ENCODE measurements at places on chromosomes 3 and 15. TPM values are rescaled to one million over a fixed set of nuclear protein-coding genes. Genes with fewer than 3 reads are reported as not detected.
A peak's percentile ranks its signal among the peaks of the same experiment; 100 is the strongest.

- DNase-seq: no peak
These were observed 128.9 kb upstream of the CFAP20DC start for GRCh38 chr3:59178698-59179097.

DNA sequence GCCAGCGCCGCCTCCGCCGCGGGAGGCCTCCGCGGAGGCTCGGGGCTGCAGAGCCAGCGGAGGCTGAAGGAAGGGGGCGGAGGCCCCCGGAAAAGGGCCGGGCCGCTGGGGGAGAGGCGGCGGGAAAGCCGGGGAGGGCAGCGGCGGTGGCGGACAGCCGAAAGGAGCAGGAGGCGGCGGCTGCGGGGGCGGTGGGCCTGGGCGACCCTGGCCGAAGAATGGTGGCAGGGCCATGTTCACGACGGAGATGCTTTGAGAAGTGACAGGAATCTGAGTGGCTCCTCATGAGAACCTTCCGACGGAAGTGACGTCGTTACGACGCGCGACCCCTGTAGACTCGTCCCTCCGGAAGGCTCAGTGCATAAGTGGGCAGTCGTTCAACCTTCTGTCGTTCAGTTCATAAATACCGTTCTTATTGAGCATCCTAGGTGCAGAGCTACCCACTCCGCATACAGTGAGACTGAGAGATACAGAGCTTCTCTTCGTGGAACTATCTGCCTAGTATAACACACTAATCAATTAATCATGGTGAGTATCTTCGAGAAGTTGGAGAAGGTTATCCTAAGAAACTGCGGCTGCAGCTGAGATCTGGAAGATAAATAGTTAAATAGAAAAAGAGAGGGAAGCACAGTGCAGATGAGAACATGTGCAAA, at the start of gene PDCD7:
Gene PDCD7, minus strand, starts transcription at position 261 of the 653 bp plus-strand sequence. Its CDS starts 27 bp downstream, at position 234.
- DNase-seq: peak; percentile 75

GRCh38 chr3:4512895-4513616, 19.9 kb downstream of the ITPR1 start:
- no peak for DNase-seq

DNA sequence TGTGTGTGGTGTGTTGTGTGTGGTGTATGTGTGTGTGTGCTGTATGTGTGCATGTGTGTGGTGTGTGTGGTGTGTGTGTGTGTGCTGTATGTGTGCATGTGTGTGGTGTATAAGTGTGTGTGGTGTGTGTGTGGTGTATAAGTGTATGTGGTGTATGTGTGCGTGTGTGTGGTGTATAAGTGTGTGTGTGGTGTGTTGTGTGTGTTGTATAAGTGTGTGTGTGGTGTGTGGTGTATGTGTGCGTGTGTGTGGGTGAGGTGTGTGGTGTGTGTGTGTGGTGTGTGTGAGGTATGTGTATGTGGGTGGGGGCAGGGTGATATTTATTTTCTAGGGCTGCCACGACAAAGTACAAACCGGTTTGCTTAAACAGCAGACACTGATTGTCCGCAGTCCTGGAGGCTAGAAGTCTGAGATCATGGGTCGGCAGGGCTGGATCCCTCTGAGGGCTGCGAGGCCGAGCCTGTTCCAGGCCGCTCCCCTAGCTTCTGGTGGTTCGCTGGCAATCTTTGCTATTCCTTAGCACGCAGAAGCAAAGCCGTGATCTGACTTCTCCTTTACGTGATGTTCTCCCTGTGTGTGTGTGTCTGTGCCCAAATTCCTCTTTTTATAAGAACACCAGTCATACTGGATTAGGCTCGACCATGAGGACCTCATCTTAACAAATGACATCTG, 160.2 kb downstream of the XXYLT1 start:
- DNase-seq: no peak

DNA sequence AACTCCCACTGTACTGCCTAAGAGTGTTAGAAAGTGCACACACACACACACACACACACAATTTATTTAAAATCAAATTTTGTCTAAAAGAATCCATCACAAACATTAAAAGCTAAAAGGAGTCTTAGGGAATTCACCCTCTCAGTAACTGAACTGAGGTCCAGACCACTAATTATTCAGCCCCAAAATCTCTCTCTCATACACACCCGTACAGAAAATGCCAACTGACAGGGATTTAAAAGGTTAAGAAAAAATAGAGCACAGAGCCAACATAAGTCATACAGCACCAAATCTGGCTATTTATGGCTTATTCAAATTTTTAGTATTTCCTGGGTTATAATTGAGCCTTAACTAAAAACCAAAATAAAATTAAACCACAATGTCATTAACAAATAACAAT, 20.7 kb downstream of the GBE1 start:
- DNase-seq: no peak

DNA sequence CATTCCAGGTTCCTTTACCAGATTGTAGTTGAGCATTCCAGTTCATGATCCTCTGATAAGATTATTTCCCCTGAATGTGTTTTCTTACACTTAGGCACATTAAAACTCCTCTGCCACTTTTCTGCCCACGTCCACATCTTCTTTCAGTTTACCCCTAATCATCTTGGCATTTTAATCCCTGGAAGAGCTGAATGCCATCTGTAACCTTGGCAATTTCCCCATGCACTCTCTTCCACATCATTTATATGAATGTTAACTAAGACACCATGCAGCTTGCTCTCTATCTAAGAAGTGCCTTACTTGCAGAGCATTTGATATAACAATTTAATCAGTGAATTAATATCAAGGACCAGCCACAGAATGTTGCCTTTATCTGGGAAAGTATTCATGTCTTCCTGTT, 25.8 kb downstream of the TIMP4 start:
- DNase-seq: no peak

DNA sequence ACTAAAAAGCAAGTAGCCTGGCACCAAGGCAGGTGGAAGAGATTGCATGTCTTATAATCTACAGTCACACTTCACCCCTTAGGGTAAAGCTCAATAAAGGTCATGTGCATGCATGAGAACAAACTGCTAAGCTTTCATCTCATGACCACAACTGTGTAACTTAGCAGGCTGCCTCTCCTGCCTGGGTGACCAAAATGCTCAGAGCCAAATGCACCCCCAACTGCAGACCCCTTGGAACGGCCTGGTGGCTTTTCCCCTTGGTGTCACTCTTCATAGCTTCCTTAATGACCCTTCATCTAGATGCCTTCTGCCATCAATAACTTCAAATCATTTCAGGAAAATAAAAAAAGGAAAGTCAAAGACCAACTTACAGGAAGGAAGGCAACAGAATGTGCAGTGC, 88.1 kb downstream of the ADAMTS17 start:
- no peak for DNase-seq

GRCh38 chr3:55524565-55525244, 37.6 kb upstream of the WNT5A start:
- no peak for DNase-seq

The FANCD2 gene
- 12.9 TPM for total RNA-seq

- DNase-seq: peak; percentile 93
These were observed at the start of gene U2SURP for GRCh38 chr3:143001369-143002082. TSS of gene U2SURP (plus strand) at chr3:143001570. CDS start at chr3:143001629, 59 bp downstream.

DNA sequence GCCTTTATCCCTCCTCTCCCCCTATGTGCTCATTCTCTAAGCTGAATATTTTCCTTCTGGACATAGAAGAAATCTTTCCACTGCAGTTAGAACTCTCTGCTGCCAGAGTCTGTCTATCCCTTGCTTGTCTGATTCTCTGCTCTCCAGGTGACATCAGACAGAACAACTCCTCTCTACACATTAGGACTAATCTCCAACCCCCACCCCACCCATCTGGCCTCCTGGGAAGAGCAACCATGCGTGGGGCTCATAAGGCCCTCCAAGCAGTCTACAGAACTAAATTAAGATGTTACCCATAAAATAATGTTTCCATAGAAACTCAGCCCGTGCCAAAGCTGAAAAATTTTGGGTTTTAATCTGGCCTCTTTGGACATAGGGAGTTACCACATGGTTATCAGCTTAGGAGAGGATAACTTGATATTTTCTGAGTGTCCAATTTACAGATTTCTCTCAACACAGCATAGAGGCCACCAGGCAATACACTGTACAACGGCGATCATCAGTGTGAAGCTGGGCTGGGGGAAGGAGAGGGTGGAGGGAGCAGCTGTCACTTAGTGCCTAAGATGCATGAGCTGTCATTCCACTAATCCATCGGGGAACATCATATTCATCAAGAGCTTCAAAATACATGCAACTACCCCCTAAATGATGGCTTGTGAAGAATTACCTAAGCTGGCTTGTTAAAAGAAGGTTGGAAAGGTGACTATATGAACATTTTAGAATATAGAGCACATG, 199.4 kb downstream of the CLSTN2 start:
- DNase-seq: no peak

DNA sequence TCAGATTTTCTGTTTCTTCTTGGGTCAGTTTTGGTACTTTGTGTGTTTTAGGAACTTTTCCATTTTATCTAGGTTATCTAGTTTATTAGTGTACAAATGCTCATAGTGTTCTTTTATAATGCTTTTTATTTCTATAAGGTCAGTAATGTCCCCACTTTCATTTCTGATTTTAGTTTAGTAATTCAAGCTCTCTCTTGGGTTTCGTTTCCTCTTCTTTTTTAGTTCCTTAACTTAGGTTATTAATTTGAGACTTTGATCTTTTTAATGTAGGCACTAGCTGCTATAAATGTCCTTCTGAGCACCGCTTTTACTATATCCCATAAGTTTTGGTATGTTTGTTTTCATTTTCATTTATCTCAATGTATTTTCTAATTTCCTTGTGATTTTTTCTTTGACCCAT, 27.0 kb upstream of the CD200R1L start:
- no peak for DNase-seq

DNA sequence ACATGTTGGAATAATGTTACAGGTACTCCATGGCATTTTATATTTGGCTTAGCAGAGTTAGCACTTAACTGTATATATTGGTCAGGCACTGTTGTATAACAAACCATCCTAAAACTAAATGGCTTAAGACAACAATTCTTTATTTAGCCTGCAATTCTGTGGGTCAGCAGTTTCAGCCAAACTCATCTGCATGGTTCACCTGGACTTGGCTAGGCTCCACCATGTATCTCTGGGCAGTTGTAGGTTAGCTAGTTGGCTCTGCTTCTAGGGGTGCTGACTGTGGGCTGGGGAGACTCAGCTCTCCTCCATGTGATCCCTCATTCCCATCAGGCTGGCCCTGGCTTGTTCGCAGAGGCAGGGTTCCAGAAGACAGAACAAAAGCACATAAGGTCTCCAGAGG, 34.4 kb downstream of the RARB start:
- DNase-seq: no peak

DNA sequence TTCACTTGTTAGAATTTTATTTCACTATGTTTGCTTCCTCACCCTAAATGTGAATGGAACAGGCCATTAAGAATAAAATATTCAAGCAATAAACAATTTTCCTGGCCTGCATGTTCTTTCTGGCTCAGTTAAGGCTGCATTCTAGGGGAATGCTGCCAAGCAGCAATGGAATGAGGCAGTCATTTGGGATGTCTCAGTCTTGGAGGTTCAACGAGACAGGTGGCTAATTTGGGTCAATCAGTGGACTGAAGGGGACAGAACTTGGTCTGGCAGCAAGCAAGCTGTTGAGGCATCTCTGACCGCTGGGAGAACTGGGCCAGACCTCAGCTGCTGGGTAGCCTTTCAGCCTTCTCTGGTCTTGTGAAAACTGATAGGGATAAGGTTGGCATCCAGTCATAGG, 241.6 kb downstream of the NLGN1 start:
- DNase-seq: no peak

The RARRES1 gene
- total RNA-seq: 3.5 TPM

DNA sequence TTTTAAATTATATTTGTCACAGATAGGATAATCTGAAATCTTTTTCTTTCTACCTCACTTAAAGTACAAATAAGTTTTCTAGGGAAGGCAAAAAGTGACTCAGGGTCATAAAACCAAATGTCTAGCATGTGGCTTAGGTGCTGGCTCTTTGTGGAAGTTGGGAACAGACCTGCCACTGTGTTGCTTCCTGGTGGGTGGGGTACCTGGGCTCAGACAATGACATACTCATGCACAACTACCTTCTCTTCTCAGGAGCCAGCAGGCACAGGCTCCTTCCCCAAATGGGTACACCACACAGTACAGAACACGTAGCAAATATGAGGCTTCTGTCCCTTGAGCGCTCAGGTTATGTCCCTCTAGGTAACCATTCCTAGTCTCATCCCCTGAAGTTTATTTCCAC, 40.1 kb upstream of the MUC13 start:
- no peak for DNase-seq

The SERPINI1 gene
- 6.3 TPM for total RNA-seq

The IL17RD gene
- total RNA-seq: 31.8 TPM

The ZIC1 gene
- total RNA-seq: 2.0 TPM

DNA sequence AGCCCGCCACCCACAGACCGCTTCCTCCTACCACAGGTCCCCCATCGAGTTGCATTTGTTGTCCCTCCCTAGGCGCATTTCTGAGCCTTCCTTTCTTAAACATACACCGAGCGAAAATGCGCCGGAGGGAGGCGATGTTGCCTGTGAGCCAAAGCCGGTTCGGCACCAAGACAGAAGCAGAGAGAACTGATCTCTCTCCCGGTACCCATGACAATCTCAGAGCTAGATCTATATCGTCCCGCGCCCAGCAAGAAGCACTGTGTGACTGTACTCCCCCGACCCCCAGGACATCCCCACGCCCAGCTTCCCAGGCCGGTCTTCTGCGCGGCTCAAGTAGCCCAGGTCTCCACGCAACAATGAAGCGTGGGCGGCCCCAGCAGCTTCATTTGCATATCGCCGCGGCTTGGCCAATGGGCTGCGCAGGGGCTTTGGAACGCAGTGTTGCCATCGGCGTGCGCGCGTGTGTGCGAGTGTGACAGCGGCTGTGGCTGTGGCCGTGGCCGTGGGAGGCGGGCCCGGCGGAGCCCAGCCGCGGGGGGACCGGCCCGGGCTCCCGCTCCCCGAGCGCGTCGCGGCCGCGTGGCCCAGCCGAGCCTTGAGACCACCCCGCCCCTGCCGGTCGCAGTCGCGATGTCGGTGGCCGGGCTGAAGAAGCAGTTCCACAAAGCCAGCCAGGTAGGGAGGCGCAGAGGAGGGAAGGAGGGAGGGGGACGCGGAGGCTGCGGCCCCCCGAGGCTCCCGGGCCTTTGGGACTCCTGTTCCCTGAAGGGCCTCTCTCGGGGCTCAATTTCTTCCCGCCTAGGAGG, at the start of gene SH3GL3:
Gene SH3GL3, plus strand, starts transcription at position 438 of the 806 bp plus-strand sequence. Its CDS starts 193 bp downstream, at position 631.
- peak; percentile 76 for DNase-seq

- DNase-seq: peak; percentile 42
These were observed 56.8 kb downstream of the GPR171 start for GRCh38 chr3:151146071-151146730.

DNA sequence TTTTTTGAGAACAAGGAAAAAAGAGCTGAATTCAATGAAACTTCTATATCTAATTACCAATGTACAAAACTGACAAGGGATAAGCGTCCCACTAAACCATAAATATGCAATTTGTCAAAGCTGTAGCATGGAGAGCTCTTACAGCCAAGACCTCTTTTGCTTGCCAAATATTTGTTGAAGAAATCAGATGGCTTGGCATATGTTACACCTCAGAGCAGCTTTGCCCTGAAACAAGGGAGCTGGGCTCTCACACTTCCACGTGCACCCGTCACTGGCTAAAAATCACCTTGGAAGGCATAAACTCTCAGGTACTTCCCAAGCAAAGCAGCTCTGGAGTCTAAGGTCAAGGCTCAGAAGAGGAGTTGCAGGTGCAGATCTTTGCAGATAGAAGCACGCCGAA, 324.7 kb upstream of the SLCO3A1 start:
- no peak for DNase-seq

GRCh38 chr3:194686816-194687637, 1.3 kb downstream of the FAM43A start:
- DNase-seq: no peak

- DNase-seq: no peak
These were observed 21.4 kb downstream of the BTLA start for GRCh38 chr3:112477891-112478290.

The PCLAF gene
- total RNA-seq: 0.48 TPM

GRCh38 chr3:181725830-181726229, 14.1 kb downstream of the SOX2 start:
- no peak for DNase-seq

The PRR20G gene
- not detected for total RNA-seq

GRCh38 chr3:33313331-33313730, 36.1 kb downstream of the FBXL2 start:
- no peak for DNase-seq

All from breast epithelium (tissue), 4 donors.